SK-N-MC (cell line): ENCODE measurements at places on chromosomes 3 and 15.

DNA sequence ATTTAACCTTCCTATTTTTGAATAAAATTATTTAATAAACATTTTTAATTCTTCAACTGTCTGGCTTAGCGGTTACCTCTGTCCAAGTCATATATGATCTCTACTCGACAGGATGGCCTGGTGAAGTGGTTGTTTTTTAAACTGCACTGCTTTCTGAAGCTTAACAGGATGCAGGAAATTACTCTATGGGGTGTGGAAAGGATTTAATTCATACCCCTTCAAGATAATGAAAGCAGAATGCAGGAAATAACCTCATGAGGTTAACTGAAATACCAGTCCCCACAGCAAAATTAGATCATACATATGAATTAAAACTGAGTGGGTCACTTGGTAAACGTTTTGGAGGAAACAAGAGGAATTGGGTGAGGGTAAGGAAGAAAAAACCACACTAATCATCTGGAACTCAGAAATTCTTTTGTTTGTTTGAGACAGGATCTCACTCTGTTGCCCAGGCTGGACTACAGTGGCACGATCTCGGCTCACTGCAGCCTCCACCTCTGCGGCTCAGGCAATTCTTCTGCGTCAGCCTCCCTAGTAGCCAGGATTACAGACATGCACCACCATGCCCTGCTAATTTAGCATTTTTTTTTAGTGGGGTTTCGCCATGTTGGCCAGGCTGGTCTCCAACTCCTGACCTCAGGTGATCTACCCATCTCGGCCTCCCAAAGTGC is 50.1 kb downstream of the LYSMD4 start:
- no peak for DNase-seq

GRCh38 chr3:67521053-67521646 is 133.3 kb downstream of the SUCLG2 start:
- no peak for DNase-seq

DNA sequence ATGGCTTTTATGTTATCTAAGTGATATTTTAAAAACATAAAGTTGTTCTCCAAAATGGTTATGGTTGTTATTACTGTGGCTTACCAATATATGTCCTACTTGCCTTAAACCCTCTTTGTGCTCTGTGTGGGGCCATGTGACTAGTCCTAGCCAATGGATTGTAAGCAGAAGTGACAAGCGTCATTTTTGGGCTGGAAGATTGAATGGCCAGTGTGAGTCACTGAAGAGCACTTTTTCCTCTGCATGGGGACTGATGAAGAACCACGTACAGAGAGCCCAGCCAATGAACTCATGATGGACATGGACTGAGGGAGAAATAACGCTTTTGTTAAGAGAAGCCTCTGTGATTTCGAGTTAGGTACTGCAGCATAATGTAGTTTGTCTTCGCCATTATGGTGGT is 332.7 kb downstream of the EDEM1 start:
- DNase-seq: no peak

- no peak for DNase-seq
Observed at GRCh38 chr15:101169495-101170071, 82.3 kb downstream of the CHSY1 start.

- DNase-seq: no peak
Observed at GRCh38 chr3:73694983-73695757, 70.4 kb upstream of the PDZRN3 start.

GRCh38 chr15:95025924-95026728 is 794.8 kb downstream of the MCTP2 start:
- no peak for DNase-seq

- no peak for DNase-seq
Observed at GRCh38 chr3:15657016-15657415, 55.5 kb downstream of the BTD start.

GRCh38 chr15:77538793-77539497 is 93.8 kb downstream of the LINGO1 start:
- DNase-seq: no peak

DNA sequence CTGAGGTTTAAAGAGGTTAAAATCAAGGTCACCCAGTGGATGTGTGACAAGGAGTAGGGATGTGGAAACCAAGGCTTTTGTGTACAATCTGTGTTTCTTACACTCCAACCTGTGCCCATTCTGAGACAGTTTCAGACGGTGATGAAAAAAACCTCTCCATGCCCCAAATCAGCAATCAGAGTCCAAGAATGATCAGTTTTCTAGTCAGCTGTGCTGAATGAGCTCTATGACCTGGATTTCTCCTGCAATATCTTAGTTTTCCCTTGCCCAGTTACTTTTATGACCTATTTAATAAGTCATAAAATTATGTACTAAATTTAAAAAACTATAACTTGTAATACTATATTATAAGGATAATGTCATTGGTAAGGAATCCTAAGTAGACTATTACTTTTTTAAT is 37.5 kb upstream of the CBLB start:
- no peak for DNase-seq

DNA sequence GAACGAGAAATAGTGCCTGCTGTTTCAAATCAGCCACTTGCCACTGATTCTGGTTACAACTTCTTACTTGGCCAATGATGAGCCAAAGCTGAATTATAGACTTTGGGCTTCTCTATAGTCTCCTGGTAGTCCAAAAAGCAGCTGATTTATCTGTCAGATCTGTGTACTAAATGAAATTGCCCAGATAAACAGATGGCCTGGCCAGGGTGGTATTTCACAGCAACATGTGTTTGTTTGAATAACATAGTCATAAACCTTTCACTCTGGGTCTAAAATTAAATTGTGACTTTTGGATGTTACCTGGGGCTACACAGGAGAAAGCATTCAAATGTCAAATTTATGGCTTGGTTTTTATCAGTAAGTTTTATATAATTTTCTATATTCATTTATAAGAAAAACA is 147.0 kb downstream of the NECTIN3 start:
- DNase-seq: no peak

- no peak for DNase-seq
Observed at GRCh38 chr3:25904206-25904605, 114.3 kb downstream of the OXSM start.

GRCh38 chr15:94145046-94145445 is 86.3 kb upstream of the MCTP2 start:
- no peak for DNase-seq

DNA sequence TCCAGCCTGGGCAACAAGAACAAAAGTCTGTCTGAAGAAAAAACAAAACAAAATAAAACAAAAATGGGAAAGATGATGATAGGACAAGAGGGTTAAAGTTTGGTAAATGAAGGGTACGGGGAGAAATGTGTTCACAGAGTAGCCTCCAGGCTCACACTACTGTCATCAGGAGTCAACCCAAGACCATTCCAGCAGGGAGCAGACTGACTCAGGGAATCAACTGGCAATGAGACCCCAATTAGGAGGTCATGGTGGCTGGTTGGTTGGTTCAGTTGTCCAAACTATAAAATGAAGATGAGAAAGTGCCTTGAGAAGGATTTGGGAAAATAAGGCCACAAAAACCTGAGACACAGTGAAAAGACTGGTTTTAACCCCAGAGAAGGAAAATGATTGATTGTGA is 51.8 kb downstream of the KLHL6 start:
- DNase-seq: no peak

GRCh38 chr3:177122183-177122856 is 75.0 kb downstream of the TBL1XR1 start:
- no peak for DNase-seq

- no peak for DNase-seq
Observed at GRCh38 chr15:75785771-75786574, 57.3 kb upstream of the UBE2Q2 start.

- no peak for DNase-seq
Observed at GRCh38 chr3:147620906-147621305, 211.7 kb downstream of the ZIC1 start.

- DNase-seq: no peak
Observed at GRCh38 chr3:64166584-64167162, 58.6 kb downstream of the PRICKLE2 start.

DNA sequence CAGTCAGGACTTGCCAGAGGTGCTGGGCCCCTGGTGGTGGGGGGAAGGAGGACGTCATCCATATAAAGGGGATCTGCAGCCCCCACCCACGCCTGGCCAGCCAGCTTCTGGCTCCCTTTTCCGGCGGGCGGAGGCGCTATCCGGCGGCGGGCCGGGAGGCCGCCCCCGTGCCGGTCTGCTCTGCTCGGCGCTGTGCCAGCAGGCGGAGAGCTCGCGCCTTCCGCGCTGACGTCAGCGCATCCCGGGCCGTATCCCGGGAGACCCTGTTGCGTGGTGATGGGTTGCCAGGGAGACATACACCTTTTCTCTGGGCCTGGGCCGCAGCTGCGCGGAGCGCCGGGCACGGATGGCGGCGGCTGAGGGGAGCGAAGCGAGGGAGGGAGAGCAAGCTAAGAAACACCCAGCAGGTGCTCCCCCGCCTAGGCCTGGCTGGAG is 1.1 kb downstream of the FAM131A start:
- DNase-seq: no peak

GRCh38 chr15:86040356-86041033 is 39.2 kb upstream of the AGBL1 start:
- no peak for DNase-seq

- DNase-seq: no peak
Observed at GRCh38 chr3:190644766-190645165, 130.9 kb downstream of the IL1RAP start.

- no peak for DNase-seq
Observed at GRCh38 chr15:28932361-28932760, 46.6 kb downstream of the APBA2 start.

DNA sequence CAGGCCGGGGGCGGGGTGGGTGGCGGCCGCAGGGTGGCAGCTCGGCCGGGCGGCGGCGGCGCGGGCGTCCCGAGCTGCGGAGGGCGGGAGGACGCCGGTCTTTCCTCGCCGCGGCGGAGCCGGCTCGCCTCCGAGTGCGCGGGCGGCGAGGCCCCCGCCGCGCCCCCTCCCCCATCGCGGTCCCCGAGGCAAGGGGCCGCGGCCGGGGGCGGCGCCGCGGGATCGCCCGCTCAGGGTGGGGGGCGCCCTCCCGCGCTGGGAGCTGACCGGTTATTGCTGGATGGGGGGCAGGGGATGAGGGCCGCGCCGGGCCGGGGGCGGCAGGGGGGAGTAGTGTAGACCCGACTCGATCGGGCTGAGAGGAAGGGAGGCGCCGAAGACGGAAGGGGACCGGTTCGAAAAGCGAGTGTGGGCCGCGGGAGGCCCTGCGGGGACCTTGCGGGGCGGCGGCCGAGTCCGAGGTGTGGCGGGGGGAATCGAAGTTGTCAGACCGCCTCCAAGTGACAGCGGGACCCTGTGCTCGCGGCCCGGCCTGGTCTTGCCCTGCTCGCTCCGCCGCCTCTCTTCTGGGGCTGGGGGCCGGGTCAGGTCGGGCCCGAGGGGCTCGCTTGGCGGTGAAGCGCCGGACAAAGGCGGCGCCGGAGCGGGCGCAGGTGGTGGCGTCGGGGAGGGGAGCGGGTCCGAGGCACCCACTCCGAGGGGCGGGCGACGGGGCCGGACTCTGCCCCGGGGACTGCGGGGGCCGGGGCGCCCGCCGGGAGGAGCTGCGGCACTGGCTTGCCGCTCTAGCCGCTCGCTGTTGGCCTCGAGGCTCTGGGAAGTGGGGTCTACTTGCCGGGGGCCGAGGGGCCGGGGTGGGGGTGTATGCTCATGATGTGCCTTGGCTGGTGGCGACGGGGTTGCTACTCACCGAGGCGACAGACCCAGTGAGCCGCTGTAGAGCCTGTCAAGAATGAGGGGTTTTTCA is 1.1 kb downstream of the BAHD1 start:
- DNase-seq: no peak

DNA sequence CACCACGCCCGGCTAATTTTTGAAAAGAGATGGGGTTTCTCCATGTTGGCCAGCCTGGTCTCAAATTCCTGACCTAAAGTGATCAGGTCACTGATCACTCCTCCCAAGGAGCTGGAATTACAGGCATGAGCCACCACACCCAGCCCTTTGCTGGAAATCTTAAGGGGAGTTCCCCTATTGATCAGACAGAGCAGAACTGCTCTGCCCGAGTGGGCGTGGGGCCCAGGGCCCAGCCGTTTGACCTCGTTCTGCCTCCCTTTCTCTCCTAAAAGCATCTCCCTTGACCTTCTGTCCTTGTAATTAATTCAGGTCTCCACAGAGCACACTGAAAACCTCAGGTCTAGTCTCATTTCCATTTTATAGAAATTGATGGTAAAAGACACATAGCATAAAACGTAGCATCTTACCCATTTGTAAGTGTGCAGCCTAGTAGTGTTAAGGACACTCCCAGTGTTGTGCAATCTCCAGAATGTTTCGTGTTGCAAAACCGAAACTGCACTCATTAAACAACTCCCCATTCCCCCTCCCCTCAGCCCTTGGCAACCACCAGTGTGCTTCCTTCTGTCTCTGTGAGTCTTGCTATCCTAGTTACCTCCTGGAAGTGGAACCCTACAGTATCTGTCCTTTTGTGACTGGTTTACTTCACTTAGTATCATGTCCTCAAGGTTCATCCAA is 89.3 kb downstream of the SLCO3A1 start:
- DNase-seq: peak; percentile 79

DNA sequence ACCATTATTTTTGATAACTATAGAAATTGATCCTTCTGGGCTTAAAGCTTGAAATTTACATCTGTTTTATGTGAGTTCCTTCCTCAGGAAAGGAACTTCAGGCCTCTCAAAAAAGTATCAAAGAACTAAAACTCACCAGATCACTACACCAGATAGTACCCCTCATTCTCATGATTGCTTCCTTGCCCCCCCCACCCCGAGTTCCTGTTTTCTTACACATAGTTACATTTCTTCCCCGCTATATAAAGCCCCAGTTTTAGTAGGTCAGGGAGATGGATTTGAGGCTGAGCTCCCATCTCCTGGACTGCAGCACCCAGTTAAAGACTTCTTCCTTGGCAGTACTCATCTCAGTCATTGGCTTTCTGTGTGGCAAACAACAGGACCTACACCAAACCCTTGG is 80.3 kb upstream of the HRH1 start:
- no peak for DNase-seq

DNA sequence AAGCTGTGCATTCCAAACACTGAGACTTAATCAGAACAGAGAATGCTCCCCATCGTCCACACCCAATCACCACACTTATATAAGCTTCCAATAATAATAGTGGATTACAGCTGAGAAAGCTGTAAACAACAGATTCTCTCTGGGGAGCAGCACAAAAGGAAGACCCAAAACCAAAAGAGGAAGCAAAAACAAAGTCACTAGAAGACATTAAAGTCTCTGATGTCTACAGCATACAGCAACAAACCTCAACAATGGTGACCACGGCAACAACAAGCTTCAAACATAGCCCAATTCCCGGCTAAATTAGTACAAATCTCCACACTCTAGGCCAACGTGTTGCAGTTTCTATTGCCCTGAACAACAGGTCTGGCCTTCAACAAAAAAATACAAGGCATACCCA is 37.7 kb downstream of the ZDHHC23 start:
- no peak for DNase-seq
